ENCODE measurements at places on chromosomes 16 and 17.

DNA sequence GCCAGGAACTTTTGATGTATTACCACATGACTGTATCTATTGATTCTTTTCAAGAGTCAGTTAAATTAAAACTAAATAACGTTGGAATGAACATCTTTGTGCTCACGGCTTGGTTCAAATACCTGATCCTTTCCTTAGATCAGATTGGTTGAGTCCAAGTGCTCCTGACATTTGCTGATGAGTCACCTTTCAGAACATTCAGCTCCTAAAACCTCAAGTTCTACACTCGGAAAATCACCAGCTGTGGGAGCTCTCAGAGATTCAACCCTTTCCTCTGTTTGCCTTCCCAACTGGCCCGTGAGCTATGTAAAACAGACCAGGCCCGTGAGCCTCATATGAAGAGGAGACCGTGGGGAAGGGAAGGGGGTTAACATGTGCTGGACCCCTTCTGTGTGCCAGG lies 68.1 kb downstream of the RTN4RL1 start:
- no peak for DNase-seq

- no peak for DNase-seq
These were observed 248.9 kb upstream of the TNRC6C start for GRCh38 chr17:77709594-77709993.

GRCh38 chr16:68936736-68937631 lies 93.7 kb downstream of the TANGO6 start:
- no peak for DNase-seq

- DNase-seq: no peak
These were observed 29.0 kb upstream of the KPNB1 start for GRCh38 chr17:47620503-47621245.

- DNase-seq: peak; percentile 45
These were observed 14.2 kb upstream of the ST6GALNAC2 start for GRCh38 chr17:76599694-76600460.

GRCh38 chr16:23333034-23333579 lies 31.0 kb downstream of the SCNN1B start:
- no peak for DNase-seq

GRCh38 chr16:82807311-82807710 lies 180.5 kb downstream of the CDH13 start:
- DNase-seq: no peak

- DNase-seq: peak; percentile 90
These were observed 4.5 kb downstream of the FBXL19 start for GRCh38 chr16:30927789-30928378.

DNA sequence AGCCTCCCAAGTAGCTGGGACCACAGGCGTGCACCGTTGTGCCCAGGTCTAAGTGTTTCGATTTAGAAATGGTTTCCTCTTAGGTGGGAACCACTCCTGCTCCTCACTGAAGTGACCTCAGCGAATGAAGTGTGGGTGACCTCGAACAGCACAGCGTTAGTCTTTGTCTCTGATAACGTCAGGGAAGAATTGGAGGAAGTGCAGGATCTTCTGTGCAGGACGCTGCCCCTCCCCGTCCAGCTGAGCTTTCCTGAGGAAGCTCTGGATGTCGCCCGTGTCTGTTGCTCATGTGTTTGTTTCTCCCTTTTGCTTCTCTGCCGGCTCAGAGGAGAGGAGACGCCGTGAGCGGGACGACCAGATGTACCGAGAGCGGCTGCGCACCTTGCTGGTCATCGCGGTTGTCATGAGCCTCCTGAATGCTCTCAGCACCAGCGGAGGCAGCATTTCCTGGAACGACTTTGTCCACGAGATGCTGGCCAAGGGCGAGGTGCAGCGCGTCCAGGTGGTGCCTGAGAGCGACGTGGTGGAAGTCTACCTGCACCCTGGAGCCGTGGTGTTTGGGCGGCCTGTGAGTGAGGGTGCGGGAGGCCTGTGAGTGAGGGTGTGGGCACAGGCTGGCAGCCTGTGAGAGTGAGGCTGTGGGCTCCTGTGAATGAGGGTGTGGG lies 15.6 kb downstream of the SPG7 start:
- DNase-seq: no peak

DNA sequence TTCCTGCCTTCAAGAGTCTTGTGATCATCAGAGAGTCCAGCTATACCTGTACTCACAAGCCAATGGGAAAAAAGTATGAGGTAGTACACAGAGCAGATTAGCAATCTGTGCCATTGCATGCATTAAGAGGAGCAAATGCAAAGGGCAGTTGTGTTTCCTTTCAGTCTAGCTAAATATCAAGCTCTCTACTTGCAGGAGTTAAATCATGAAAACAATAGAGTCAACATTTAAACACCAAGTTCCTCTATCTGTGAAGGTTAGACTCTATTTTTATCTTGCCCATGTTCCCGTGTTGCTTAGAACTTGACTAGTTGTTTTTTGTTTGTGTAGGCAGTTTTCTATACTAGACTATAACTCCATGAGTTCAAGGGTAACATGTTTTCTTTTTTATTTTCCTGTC lies 4.7 kb upstream of the FAM20A start:
- no peak for DNase-seq

GRCh38 chr16:89200850-89201411 lies 594 bp upstream of the SLC22A31 start:
- peak; percentile 23 for DNase-seq

Measured in stomach (tissue), 19 donors.